Osteoblast (primary cell): ENCODE measurements at places on chromosomes 7 and 10. TPM values are rescaled to one million over a fixed set of nuclear protein-coding genes. Genes with fewer than 3 reads are reported as not detected.

DNA sequence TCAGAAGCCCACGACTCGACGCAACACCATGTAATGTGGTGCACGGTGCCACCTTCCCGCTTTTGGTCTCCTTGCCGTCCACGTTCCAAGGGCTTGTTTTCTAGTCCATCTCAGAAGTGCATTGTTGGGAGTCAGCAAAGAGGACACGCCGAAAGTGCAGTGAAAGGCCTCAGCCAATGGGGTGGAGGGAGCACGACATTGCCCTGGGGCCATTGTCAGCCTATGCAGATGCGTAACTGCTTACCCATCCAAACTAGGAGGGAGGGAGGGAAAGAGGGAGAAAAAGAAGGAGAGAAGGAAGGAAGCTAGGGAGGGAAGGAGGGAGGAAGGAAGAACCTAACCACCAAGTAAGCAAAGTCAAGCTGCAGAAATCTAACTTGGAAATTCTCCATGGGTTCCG lies 202.4 kb downstream of the CCDC3 start:
- H3K27me3 ChIP-seq = no peaks in the 10 kb centered on the region
- no peaks in the 10 kb centered on the region for H3K36me3 ChIP-seq
- no peak overlapping the region for H3K4me3 ChIP-seq
- no peak overlapping the region for H3K27ac ChIP-seq

DNA sequence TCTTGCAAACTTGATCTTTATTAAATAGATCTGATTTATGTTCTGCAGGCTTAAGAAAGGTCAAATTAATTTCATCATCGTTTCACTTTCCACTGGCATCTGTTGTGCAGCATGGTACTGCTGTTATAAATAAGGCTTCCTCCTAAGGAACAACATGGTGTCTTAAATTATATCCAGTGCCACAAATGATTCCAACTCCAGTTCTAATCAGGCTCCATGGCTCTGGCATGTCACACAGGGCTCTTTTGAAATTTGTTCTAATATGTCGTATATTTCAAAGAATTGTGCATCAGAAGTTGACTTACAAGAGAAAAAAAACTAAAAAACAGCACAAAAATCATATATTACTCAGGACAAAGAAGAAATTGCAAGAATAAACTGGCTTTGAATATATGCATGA lies 1090.8 kb upstream of the CELF2 start:
- no peak for DNase-seq
- H3K4me1 ChIP-seq = no peaks in the 10 kb centered on the region
- H3K27ac ChIP-seq = no peak overlapping the region
- no peak overlapping the region for H3K4me3 ChIP-seq

GRCh38 chr7:2299131-2299829 lies 15.0 kb downstream of the SNX8 start:
- peak overlapping the region; percentile 53 for H3K4me3 ChIP-seq
- H3K27ac ChIP-seq = peak overlapping the region; percentile 81
- peak; percentile 94 for DNase-seq
- H3K36me3 ChIP-seq = no peaks in the 10 kb centered on the region
- H3K27me3 ChIP-seq = no peaks in the 10 kb centered on the region
- H3K4me1 ChIP-seq = peaks cover 23% of the 10 kb centered on the region

DNA sequence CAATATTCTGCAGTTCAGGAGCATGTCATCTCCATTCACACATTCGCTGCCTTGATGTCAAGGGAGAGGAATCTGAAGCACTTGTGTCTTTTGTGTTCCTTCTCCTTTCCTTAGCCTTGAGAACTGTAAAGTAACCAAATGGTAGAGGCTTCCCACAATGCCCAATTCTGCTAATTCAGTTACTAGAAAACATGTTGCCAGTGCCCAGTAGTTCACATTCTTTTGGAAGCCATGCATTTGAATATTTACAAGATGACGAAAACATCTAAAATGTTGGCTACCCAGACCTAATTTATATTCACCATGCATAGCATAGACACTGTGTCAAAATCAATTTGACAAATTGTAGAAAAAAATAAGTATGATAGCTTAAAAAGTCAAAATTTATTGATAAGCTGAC lies 852.7 kb upstream of the PHF14 start:
- no peaks in the 10 kb centered on the region for H3K36me3 ChIP-seq
- DNase-seq = no peak
- H3K27ac ChIP-seq = no peak overlapping the region
- no peaks in the 10 kb centered on the region for H3K4me1 ChIP-seq

DNA sequence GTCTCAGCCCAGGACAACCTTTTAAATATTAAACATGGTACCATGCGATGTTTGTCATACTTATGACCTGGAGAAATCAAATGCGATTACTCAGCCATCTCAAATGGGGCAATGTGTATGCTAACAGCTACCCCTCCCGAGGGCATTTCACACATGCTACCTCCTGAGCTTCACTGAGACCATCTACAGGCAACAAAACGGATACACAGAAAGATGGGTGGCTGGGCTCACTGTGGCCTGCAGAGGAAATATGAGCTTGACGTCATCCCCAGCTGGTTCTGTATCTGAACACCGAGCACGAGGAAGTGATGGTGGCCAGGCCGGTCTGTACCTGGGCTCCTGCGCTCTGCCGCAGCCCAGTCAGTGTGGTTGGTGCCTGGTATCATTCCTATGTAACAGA lies 374.3 kb downstream of the RPS24 start:
- H3K4me3 ChIP-seq = no peak overlapping the region
- peaks cover 6% of the 10 kb centered on the region for H3K4me1 ChIP-seq
- peaks cover 16% of the 10 kb centered on the region for H3K27me3 ChIP-seq

DNA sequence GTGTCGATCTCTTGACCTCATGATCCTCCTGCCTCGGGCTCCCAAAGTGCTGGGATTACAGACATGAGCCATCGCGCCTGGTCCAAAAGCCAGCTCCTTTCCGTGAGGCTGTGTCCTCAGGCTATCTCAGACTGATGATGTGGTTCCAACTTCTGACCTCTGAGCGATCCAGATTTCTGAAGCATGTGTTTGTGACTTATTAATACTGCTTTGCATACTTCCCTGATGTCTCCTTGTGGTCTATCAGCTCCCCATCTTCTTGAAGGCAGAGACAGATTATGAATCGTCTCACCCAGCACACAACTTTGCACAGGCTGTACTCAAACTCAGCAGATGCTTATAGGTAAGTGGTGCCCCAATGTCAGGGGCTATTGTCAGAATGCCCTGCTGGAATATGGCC lies 2.0 kb upstream of the PLPP4 start:
- no peaks in the 10 kb centered on the region for H3K27me3 ChIP-seq
- DNase-seq = no peak
- H3K27ac ChIP-seq = no peak overlapping the region
- no peak overlapping the region for H3K4me3 ChIP-seq
- H3K4me1 ChIP-seq = peaks cover 13% of the 10 kb centered on the region
- H3K36me3 ChIP-seq = no peaks in the 10 kb centered on the region

The EMX2 gene
- total RNA-seq = 0.88 and 1.4 TPM in 2 replicates

The NPY4R2 gene
- not detected in 2 replicates for total RNA-seq

The OPN4 gene
- total RNA-seq = not detected in 2 replicates

The CARD11 gene
- total RNA-seq = under 0.01 TPM in 1 of 2 replicates, not detected in the other
